ENCODE measurements at places on chromosomes 3 and 15. TPM values are rescaled to one million over a fixed set of nuclear protein-coding genes. Genes with fewer than 3 reads are reported as not detected.

The GOLGA6A gene
- not detected for total RNA-seq

The ERICH6 gene
- total RNA-seq, result not detected

The SMCO1 gene
- total RNA-seq, result not detected

DNA sequence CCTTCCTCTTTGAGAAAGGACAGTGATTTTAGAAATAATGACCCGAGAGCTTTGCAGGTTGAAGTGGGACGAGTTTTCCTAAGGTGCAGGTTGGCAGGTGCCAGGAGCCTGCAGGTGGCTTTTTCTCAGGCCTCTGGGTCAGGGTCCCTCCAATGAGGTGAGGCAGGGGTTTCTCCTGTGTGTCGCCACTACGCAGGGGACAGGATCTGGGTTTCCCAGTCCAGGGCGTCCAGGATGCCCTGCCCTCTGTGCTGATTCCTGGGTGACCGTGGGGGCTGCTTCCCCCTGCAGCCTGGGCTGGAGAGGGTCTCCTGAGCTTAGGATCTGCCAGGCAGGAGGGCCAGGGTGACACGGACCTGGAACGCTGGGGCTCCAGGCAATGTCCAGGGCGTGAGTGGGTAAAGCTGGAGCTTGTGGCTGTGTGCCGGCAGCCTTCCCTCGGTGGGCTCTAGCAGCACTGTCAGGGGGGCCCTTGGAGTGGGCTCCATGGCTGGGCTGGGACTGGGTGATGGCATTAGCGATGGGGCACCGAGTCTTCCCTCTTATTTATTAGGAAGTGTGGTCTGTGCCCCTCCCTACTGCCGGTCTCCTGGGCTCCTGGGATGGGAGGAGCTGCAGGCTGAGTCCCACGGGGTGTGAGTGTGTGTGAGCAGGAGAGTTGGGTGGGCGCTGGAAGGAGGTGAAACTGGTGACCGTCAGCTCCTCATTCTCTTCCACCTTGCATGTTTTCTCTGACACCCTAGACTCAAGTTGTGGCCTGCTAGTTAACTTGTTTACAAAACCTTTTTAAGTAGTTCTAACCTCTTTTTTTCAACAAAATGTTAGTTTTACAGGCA is 1.8 kb downstream of the APBA2 start:
- no peaks in the 10 kb centered on the region for H3K36me3 ChIP-seq
- H3K27me3 ChIP-seq, result no peaks in the 10 kb centered on the region
- peaks cover 10% of the 10 kb centered on the region for H3K4me1 ChIP-seq
- H3K4me3 ChIP-seq, result no peak overlapping the region
- no peak overlapping the region for H3K27ac ChIP-seq

- H3K27ac ChIP-seq, result no peak overlapping the region
- H3K4me3 ChIP-seq, result no peak overlapping the region
- no peak for DNase-seq
- H3K4me1 ChIP-seq, result no peaks in the 10 kb centered on the region
- no peaks in the 10 kb centered on the region for H3K36me3 ChIP-seq
Observed at GRCh38 chr3:173529062-173529711, 131.6 kb downstream of the NLGN1 start.

DNA sequence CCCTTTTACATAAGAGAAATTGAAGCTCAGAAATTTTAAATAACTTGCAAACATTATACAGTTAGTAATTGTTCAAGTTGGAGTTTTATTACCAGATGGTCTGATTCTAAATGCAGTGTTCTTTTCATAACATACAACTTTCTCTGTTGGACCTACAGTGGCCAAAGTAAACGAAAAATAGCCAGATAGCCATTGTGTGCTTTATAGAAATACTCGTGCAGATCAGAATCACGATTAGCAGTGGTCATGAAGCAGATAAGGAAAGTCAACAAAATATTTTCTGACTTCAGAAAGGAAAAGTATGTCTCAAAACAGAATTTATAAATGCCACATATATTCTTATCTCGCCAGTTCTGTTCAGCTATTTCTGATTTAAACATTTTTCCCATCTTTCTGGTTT is 436.9 kb downstream of the CNTN6 start:
- DNase-seq, result no peak
- H3K4me3 ChIP-seq, result no peak overlapping the region
- H3K36me3 ChIP-seq, result no peaks in the 10 kb centered on the region
- H3K27ac ChIP-seq, result no peak overlapping the region
- H3K4me1 ChIP-seq, result no peaks in the 10 kb centered on the region

All from uterus (tissue), 4 donors.